ENCODE measurements at places on chromosomes 2 and 18. TPM values are rescaled to one million over a fixed set of nuclear protein-coding genes. Genes with fewer than 3 reads are reported as not detected.

C2orf80 gene
- polyA plus RNA-seq = not detected

DNA sequence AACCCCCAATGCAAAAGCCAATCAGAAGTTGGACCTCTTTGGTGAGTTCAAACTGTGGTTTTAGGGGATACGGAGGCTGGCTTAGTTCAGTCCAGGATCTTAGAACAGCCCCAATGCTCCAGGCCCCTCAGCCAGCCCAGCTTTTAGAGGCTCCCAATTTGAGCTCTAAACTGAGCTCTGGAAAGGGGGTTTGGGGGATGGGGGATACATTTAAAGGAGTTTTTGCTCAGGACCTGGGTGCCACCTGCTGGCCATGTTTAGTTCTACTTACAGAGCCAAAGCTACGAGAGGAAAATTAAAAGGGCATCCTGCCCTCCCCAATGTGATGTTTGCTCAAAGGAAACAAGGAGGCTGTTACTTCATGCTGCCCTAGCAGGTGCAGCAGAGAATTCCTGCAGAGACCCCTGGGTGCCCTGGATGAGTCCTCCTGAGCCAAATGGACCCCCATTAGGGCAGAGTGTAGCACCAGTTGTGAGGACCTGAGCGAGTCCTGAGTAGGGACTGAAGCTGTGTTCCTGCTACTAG lies 15.9 kb upstream of the TMEM214 start:
- no peak for DNase-seq

- DNase-seq = no peak
Observed at GRCh38 chr2:241804326-241805229, 4.4 kb upstream of the NEU4 start.

OSBPL6 gene
- polyA plus RNA-seq = 4.6 TPM

DNA sequence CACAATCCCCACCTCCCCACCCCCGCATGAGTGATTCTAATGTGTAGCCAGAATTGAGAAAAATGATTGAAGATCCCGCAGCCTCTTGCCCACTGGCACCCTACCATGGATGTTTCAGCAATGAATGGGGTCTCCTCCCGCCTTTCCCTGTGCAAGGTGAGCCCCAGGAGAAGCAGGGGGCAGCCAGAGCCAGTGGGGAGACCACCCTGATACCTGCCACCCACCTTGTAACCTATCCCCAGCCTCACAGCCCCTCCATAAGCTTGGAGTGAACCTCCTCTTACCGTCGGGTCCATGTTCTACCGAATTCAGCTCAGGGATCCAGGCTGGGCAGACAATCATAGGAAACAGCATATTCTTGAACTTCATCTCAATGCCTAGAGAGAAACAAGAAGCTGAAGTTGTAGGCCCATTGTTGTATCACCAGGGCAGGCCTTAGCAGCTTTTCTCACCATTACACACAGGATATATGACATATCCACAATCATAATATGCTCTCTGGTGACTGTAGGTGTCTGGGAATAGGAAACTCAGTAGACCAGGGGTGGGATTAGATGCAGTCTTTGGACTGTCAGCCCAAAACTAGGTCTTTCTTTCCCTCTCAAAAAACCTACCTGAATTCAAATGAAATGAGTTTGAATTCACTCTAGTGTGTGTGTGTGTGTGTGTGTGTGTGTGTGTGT lies 30.9 kb downstream of the XDH start:
- DNase-seq = no peak

COL6A3 gene
- polyA plus RNA-seq = 254 TPM

DNA sequence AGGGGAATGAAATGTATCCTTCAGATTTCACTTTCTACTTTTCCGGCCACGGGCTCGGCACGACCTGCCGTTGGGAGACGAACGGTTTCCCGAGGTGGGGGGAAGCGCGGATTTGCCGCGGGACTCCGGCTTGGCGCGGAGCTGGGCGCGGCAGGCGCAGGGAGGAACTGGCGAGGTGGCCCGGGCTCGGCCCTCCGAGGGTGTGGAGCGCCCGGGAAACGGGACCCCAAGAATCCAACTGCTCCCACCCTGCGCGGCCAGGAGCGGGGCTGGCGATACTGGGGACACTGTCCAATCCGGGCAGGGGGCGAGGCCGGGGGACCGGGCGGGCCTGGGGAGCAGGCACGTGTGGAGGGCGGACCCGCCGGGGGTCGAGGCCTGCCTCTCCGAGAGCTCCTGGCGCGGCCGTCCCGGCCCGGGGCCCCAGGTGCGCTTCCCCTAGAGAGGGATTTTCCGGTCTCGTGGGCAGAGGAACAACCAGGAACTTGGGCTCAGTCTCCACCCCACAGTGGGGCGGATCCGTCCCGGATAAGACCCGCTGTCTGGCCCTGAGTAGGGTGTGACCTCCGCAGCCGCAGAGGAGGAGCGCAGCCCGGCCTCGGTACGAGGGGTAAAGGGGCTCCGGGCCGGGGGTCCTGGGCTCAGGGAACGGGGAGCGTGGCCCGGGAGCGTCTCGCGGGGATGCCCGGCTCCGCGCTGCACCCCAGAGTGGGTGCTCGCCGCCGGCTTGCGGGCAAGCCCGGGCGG lies at the start of gene ANXA4:
ANXA4 (plus strand) TSS at position 560 of the 747 bp plus-strand sequence. CDS start 39,432 bp downstream, outside the sequence.
- peak; percentile 71 for DNase-seq

PCARE gene
- polyA plus RNA-seq = 0.28 TPM

DNA sequence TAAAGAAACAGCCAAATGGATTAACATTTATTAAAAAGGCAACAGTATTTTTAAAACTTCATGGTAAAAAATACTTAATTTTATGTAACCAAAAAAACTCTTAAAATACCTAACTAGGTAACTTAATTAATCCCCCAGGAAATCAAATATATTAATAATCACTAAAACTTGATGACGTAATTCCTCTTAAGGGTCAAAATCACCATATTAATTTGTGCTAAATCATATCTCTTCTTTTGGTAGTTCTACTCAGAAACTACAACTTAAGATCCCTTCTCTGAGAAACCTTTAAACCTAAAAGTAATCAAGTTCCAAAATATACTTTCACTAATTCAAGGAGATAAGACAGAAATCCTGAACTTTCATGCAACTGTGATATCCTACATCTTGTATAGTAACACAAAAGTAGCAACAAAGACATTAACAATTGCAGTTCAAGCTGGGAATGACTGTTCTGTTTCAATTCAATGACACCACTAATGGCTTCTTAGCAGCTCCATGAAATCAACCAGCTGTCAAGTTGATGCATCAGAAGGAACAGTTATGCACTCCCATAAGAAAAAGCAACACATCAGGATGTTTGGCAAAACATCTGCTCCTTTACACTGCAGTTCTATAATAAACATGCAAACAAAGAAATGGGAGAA lies 4.0 kb downstream of the BAZ2B start:
- no peak for DNase-seq

FECH gene
- polyA plus RNA-seq = 20.3 TPM

DNA sequence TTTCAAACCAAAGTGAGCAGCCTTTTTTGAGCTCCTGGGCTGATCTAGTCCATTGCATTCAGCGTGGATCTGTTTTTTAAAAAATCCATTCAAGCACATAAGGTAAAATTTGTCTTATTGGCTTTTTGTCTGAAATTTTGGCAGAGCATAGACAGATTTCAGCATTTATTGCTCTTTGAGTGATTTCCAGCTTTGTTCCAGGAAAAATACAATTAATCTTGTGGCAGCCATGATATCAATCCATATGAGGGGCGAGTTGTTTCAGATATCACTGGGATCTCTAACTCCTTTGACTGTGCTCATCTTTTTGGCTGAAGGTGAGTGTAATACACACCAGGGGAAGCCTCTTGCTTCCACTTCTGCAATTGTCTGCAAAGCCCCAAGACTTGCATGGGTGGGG lies 523.9 kb downstream of the SLC4A3 start:
- DNase-seq = no peak

DNA sequence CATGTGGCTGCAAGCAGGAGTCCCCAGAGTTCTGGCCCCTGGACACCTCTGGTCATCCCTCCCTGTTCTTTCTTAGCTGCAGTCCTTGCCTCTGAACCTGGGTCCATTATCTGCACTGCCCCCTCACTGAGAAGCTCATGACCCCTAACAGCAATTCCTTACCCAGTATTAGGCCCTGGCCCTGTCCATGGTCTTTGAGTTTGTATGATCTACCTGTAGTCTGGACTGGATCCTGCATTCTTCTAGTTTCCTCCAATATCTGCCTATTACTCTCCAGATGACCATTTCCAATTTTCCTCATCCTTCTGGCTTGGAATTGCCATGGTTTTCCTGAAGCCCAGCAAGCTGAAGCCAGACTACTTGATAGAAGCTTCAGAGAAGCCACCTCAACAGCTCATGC lies 302.4 kb upstream of the HS6ST1 start:
- no peak for DNase-seq

TNS1 gene
- 142 TPM for polyA plus RNA-seq

DNA sequence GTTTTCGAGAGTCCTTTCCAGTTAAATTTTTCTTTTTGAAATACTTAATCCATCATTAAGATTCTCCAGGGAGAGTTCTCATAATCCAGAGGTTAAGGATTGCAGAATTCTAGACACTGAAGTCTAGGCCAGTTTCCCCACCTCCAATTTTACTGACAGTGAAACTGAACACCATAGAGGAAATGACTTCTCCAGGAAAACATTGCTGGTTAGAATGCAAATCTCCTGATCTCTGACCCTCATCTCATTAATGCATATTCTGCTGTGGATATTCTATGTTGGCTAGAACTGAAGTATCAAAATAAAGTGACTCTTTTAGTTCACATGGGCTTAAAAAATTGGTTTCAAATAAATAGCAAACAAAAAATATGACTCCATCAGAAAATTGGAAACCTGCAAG lies 105.8 kb upstream of the UGP2 start:
- no peak for DNase-seq

DNA sequence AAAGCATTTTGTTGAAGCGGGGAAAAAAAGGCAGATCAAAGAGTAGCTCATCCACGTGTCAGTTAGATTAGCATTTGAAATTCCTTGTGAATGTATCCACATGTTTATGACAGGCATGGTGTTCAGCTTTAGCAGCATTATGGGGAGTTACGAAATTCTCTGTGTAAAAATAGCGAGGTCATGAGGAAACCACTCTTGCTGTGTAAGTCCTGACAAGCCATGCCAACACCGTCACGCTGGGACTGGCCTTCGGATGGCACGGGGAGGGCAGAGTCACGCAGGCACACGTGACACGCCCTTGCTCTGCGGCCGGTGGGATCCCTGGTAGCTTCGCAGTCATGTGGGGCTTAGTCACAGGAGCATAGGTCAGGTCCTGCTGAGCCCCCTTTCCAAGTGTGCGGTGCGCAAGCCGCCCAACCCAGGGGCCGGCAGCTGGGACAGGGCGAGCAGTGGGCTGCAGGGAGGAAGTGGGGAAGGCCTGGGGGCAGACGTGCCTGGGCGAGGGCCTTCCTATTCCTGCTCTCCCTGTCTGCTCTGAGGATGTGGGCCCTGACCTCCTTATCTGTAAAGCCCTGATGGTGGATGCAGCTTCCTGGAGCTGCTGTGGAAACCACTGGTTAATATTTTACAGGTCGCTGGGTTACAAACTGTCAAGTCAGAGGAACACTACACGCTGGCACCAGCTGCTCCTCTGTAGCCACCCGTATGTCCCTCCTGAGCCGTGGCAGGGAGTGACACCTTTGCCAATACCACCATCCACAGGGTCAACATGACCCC lies 18.0 kb downstream of the MBP start:
- DNase-seq = peak; percentile 74

DNA sequence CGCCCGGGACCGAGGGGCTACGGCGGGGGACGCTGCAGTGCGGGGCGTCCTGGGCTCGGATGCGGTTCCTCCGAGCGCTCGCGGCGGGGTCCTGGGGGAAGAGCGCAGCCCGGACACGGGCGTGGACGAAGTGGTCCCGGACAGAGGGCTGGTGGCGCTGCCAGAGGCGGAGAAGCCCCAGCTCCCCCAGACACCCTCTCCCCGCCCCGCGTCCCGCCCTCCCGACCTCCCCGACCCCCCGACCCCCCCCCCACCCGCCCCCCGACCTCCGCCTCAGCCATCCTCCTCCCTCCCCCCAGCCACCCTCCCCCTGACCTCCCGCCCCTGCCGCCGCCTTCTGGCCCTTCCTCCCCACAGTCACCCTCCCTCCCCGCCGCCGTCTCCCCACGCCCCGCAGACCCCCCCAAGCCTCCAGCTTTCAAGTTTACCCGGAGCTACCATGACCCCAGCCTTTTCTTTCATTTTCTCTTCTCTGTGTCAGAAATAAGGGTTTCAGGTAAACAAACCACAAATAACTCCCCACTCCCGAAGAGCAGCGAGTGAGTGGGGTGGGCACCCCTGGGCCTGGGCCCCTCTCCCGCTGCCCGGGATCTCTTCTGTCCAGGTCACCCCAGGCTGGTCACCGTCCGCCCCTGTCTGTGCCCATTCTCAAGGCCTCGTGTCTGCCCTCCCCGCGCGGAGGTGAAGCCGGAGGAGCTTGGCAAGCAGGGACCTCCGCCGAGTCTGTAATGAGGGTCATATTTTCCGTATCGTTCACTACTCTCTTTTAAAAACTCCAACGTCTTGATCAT lies 5.1 kb downstream of the NFATC1 start:
- DNase-seq = peak; percentile 66

GRCh38 chr2:73979686-73980085 lies 5.0 kb upstream of the TET3 start:
- DNase-seq = no peak

- DNase-seq = no peak
Observed at GRCh38 chr2:79596403-79596802, 83.6 kb downstream of the CTNNA2 start.

DNA sequence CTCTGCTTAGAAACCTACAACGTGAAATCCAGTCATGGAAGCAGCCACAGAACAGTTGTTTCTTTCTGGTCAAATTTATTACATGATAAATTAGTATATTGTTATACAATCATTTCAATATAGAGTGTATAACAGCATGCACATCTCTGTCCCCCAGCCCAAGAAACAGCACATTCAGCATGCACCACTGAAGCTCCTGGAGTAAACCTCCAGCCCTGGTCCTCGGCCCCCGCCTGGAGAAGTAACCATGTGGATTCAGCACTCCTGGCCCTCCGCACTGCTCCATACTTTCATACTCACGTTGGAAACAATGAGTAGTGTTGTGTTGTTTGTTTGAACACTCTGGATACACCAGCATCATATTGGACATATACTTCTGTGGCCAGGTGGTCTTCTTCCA lies 15.3 kb upstream of the ID2 start:
- no peak for DNase-seq

GRCh38 chr18:57856128-57856527 lies 53.0 kb upstream of the ATP8B1 start:
- no peak for DNase-seq

GRCh38 chr2:12457831-12458230 lies 258.9 kb upstream of the TRIB2 start:
- DNase-seq = no peak

DNA sequence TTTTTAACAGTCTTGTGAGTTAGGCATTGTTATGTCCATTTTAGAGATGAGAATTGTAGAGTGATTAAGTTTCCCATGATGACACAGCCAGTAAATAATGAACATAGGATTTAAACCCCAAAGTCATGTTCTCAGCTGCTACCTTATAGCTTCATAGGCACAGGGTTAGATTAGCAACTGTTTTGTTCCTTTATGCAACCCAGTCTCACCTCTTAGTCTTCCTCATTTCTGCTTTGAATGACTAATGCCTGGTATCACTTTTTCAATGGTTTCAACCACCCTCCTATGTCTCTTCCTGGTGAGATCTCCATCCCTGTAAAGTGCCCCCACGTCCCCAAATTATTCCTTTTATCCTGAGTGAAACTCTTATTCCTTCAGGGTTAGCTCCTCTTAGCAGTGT lies 44.3 kb downstream of the MFSD6 start:
- no peak for DNase-seq

Measured in hindlimb muscle (tissue), 1 donor.